Endodermal cell (in vitro differentiated cells): ENCODE measurements at places on chromosomes 3 and 15. TPM values are rescaled to one million over a fixed set of nuclear protein-coding genes. Genes with fewer than 3 reads are reported as not detected.

TMEM158 gene
- total RNA-seq = 5.5 and 6.8 TPM in 2 replicates

- no peaks in the 10 kb centered on the region for H3K36me3 ChIP-seq
- no peak for DNase-seq
- no peaks in the 10 kb centered on the region for H3K27me3 ChIP-seq
- H3K4me3 ChIP-seq = no peak overlapping the region
Observed at GRCh38 chr3:106965307-106965706, 411.9 kb upstream of the CCDC54 start.

- no peaks in the 10 kb centered on the region for H3K27me3 ChIP-seq
- H3K4me1 ChIP-seq = no peaks in the 10 kb centered on the region
- H3K36me3 ChIP-seq = peaks cover 17% of the 10 kb centered on the region
- no peak overlapping the region for H3K27ac ChIP-seq
- peak; percentile 90 for DNase-seq
Observed at GRCh38 chr3:151379083-151379734, 5.3 kb downstream of the P2RY12 start.

- no peak overlapping the region for H3K27ac ChIP-seq
- no peak for DNase-seq
- H3K36me3 ChIP-seq = no peaks in the 10 kb centered on the region
- no peaks in the 10 kb centered on the region for H3K27me3 ChIP-seq
- H3K4me3 ChIP-seq = no peak overlapping the region
Observed at GRCh38 chr3:98233468-98233867, 30.6 kb upstream of the OR5H6 start.

DNA sequence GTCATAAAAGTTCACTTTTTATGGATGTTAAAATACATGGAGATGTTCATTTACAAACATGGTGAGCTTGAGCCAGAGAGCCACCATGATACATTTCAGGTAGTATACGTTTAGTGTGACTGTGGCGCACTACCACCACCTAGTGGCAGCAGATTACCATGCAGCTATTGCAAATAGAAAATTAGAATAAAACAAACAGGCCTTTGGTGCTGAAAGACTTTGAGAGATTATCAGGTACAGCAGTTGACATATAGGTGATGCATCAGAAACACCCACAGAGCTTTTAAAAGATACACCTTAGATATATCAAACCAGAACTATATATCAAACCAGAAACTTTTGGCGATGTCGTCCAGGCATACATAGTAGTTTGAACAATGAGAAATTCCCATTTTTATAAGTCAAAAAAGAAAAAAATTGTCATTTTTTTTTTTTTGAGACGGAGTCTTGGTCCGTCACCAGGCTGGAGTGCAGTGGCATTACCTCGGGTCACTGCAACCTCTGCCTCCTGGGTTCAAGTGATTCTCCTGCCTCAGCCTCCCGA, 42.0 kb upstream of the ICE2 start:
- peaks cover 12% of the 10 kb centered on the region for H3K36me3 ChIP-seq
- H3K4me1 ChIP-seq = no peaks in the 10 kb centered on the region
- no peak overlapping the region for H3K4me3 ChIP-seq
- peak; percentile 91 for DNase-seq
- H3K27ac ChIP-seq = no peak overlapping the region
- H3K27me3 ChIP-seq = no peaks in the 10 kb centered on the region
